ENCODE measurements at places on chromosomes 7 and 10.

- DNase-seq = no peak
Measured at GRCh38 chr7:94061326-94061725, 57.2 kb upstream of the BET1 start.

- DNase-seq = no peak
Measured at GRCh38 chr10:118832241-118832651, 77.5 kb upstream of the CACUL1 start.

- peak; percentile 39 for DNase-seq
Measured at GRCh38 chr7:17706734-17707133, 233.6 kb downstream of the SNX13 start.

- DNase-seq = no peak
Measured at GRCh38 chr7:133300811-133301210, 47.9 kb downstream of the EXOC4 start.

DNA sequence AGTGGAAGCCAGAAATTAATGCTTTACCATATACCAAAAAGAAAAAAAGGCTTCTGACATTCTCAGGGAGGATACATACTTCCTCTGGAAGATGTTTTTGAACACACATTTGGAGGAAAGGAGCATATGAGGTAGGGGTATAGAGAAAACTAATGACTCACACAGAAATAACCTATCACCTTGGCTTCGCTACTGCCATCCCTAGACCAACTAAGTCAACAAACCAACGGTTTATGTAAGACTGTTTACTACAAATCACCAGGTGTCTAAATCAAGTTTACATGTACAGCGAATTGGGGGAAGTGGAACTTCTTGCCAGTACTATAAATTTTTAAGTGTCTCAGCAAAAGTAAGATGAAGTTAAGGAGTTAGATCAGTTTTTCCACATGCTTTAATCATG, 96.9 kb downstream of the NT5C2 start:
- DNase-seq = no peak

GRCh38 chr10:28090506-28090905, 91.6 kb upstream of the ODAD2 start:
- no peak for DNase-seq

DNA sequence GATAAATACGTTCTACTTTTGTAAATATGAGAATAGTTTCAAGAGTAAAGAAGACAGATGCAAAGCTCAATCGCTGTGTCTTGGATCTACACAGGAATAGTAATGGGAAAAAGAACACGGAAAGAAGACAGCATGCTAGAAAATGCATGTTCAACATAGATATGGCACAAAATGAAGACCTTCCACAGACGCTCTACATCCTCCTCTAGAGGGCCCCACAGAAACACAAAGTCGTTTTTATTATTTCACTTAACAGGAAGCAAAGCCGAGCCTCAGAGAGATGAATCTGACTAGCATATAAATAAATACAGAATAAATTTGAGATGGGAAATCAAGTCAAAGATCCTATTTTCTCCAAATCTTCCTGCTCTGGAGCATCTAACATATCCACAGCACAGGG, 292.6 kb downstream of the PARD3 start:
- DNase-seq = peak; percentile 6

- DNase-seq = no peak
Measured at GRCh38 chr7:158533386-158534133, 54.1 kb downstream of the PTPRN2 start.

- DNase-seq = no peak
Measured at GRCh38 chr10:108753326-108753725, 1170.0 kb downstream of the XPNPEP1 start.

DNA sequence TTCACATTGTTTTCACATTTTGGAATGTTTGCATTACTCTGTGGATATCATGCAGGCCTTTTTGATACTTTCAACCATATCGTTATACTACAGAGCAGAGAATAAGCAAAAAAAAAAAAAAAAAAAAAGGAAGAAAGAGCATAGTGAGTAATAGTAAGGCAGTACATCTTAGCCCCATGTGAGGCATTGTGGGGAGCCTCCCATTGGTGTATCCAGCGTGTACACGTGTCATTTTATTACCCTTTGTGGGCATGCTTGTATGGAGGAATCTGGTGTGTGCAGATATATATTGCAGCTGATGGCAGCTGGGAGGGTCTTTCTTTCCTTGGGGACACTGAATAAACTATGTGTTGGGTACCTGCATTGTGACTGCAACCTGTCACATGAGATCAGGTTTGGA, 19.6 kb downstream of the R3HCC1L start:
- DNase-seq = no peak

- no peak for DNase-seq
Measured at GRCh38 chr10:122798704-122799231, 46.9 kb downstream of the CUZD1 start.

DNA sequence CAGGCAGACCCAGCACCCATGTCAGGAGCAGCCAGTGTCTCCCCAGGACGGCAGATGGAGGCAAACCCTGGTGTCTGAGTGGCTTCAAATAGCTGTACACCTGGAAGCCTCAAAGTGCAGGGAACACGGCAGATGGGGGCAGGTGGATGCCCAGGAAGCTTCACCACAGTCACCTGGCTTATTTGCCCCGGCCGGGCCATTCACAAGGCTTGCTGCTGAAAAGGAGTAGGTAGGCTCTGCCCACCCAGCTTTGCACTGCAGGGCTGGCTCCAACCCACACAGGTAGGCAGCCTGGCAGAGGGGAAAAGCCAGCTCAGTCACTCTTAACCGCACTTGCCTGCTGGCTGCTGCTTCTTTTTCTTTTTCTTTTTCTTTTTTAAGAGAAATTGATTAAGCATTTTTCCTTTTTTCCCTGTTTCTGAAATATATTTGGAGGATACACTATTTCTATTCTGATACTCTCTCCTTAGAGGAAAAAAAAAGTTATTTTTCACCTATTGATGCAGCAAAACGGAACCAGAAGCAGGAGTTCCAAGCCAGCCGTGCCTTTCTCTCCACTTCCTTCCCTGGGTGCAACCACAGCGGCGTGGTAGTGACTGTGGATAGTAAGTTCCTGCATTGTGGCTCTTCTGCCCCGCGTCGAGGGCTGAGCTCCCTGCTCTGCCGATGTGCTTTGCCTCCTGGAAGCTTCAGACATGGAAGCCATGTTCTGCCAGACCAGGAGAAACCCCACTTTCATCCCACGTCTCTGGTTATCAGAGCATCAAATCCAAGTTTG, 118.3 kb downstream of the KLF6 start:
- DNase-seq = peak; percentile 22

DNA sequence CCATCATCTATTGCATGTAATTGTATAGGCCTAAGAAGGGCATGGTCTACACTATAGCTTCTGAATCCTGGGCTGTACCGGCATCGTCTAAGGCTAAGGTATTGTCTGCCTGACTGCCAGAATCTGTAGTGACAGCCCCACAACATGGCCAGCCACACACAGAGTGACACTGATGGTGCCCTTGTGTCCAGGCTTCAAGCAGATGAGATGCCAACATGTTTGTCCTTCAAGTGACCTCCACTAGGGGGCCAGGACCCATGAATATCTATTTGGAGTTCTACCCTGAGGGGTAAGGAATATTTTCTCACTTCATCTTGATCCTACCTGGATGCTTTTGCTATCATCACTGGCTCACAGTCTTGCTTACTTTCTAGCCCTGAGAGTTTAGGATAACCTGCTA, 1.5 kb downstream of the CYP3A7 start:
- no peak for DNase-seq

DNA sequence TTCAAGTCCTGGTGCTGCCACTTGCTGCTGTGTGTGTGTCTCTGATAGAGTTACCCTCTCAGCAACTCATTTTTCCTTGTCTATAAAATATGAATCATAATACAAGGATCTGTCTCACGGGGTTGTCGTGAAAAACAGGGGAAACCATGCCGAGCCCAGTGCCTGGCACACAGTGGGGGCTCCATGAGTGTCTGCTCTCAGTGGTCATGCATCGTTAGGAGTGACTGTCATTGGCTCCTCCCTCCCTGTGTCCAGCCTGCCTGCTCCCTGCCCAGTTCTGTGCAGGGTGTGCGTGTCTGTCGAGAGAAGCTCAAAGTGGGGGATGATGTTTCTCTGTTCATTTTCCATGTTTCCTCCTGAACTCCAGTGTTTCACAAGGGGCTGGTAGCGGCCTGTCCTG, 83.6 kb upstream of the LRRC4 start:
- DNase-seq = no peak

DNA sequence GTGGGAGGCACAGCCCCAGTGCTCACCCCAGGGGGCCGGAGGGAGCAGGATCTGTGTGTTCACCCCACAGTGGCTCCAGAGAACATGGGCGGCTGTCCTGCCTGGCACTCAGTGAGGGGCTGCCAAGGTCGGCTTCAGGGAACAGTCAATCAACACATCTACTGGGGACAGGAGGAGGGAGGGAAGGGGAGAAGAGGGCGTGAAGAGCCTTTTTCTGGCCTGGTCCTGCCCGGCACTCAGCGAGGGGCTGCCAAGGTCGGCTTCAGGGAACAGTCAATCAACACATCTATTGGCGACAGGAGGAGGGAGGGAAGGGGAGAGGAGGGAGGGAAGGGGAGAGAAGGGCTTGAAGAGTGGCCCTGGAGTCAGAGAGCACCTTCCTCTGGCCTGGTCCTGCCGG, 184.9 kb downstream of the ADARB2 start:
- no peak for DNase-seq

GRCh38 chr7:35263396-35263795, 9.5 kb upstream of the TBX20 start:
- no peak for DNase-seq

- no peak for DNase-seq
Measured at GRCh38 chr10:67807855-67808456, 30.0 kb downstream of the DNAJC12 start.

- no peak for DNase-seq
Measured at GRCh38 chr10:128579280-128579865, 453.1 kb upstream of the MKI67 start.

Data from activated CD4-positive, alpha-beta T cell treated with anti-CD3 and anti-CD28 coated beads, Interleukin-2, Interleukin-4, amounts not matched to agents 100 ng/mL and 50 ng/mL, durations not matched to agents 16 hours and 8 hours (primary cell).